NCI-H2029 (cell line): ENCODE measurements at places on chromosomes 11 and 22.
A peak's percentile ranks its signal among the peaks of the same experiment; 100 is the strongest.

DNA sequence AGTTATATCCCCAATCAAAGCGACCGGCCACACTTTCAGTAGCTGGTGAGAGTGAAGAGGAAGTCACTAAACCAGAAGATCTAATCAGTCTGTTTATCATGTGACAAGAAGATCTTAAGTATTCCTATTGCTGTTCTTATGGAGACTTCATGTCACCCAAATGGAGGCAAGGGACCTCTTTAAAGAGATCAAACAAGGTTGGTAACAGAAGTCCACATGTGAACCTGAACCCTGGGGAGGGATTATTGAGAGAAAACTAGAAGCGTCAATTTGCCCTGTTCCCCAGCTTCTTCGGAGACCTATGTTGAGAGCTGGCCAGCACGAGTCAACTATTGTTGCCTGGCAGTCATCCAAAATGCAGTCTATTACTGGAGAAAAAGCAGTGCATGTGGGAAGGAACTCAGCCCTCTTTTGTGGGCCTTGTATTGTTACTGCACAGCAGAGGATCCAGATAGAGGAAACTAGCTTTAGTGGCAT is 76.9 kb upstream of the CTSC start:
- DNase-seq, result peak; percentile 3

- DNase-seq, result no peak
Measured at GRCh38 chr11:125053167-125053566, 9.9 kb upstream of the SLC37A2 start.

DNA sequence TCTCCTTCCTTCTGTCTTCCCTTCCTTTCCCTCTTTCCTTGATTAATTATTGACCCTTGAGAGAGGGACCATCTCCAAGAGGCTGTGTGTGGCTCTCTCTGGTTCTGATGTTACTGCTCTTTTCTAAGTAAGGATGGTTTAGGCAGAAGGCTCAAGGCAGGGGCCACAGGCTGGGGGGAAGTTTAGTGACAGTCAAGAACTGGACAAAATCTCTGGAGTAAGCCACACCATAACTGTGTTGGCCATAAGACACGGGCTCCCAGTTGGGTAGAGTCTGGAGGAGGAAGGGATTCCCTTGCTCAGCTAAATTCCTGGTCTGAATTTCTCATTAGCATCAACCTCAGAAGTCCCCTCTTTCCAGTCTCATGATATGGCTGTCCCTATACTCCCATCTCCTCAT is 74.7 kb downstream of the BUD13 start:
- no peak for DNase-seq

GRCh38 chr22:44186737-44187136 is 6.0 kb downstream of the PARVG start:
- DNase-seq, result no peak

GRCh38 chr11:444396-445144 is 2.8 kb upstream of the ANO9 start:
- peak; percentile 81 for DNase-seq

DNA sequence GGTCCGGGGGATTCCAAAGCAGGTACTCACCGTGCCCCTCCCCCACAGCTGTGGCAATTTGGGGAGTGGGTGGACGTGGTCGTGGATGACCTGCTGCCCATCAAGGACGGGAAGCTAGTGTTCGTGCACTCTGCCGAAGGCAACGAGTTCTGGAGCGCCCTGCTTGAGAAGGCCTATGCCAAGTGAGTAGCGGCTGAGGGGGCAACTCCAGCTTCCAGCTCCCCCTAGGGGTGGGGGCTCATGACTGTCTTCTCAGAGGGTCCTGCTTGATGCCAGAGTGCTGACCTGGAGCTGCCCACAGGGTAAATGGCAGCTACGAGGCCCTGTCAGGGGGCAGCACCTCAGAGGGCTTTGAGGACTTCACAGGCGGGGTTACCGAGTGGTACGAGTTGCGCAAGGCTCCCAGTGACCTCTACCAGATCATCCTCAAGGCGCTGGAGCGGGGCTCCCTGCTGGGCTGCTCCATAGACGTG is 4.2 kb downstream of the CAPN1 start:
- DNase-seq, result no peak

DNA sequence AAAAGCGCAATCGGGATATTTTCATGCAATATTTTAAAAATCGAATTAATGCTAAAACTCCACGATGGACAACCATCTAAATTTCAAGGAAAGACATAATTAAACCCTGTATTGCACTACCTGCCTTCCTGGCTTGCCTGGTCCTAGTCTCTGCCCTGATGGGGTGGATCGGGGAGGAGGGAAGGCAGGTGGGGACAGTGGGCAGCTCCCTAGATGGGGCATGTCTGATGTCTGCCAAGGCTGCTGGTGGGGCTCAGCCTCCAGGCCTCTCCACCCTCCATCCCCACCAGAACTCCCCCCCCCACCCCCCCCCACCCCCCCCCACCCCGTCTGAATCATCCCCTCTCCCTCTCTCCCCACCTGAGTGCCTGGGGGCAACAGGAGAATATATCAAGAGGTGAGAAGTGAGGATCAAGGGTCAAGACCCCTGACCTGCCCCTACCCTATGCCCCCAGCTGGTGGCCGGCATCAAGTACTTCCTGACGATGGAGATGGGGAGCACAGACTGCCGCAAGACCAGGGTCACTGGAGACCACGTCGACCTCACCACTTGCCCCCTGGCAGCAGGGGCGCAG is 650 bp downstream of the CST6 start:
- DNase-seq, result no peak

DNA sequence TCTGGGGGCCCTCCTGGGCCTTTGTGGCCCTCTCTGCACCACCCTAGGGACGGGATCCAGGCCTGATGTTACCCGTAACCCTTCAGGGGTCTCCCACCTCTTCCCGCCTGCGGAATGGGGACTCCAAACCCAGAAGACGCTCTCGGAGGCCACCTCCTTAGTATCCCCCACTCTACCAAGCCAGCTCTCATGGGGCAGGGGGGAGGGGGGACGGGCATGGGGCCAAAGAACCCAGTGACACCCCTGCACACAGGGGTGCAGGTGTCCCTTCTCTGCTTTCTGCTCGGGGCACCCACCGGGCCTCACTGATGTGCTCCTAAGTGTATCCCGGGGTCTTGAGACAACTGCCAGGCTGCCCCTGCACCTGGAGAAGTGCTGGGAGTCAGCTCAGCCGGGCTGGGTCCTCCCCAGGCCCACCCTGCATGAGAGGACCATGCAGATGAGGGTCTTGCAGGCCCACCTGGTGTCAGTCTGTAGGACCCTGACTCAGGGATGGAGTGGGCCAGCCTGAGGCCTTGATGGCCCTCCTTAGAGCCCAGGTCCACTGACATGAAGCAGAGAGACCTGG is 176.9 kb downstream of the IGLL1 start:
- no peak for DNase-seq

GRCh38 chr11:102313238-102313940 is 3.9 kb upstream of the BIRC3 start:
- no peak for DNase-seq

DNA sequence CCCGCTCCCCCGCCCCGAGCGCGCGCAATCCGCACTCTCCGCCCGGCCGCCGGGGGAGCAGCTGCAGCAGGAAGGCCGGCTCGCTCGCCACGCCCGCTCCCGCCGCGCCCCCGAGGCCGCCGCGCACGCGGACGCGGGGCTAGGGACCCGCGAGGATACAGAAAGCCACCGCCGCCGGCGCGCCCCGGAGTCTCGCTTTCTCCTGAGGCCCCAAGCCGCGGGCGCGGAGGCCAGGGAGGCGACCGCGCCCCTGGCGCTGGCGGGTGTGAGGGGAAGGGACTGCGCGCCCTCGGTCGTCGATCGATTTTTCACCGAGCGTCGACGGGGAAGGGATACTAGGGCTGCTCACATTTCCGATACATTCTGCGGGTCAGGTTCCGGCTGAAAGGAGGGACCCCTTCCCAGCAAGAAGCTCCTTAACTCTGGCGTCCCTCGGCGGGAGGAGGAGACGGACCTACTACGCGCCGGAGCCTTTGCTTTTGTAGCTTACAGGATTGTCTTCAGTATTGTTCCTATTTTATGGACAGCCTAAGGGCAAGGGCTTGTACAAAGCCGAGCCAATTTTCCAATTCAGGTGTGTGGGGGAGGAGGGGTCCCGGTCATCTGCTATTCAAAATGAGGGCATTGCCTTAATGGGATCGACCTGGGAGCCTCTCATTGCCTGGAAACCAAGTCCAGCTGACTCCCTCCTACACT is 416 bp upstream of the GAB2 start:
- DNase-seq, result peak; percentile 66

DNA sequence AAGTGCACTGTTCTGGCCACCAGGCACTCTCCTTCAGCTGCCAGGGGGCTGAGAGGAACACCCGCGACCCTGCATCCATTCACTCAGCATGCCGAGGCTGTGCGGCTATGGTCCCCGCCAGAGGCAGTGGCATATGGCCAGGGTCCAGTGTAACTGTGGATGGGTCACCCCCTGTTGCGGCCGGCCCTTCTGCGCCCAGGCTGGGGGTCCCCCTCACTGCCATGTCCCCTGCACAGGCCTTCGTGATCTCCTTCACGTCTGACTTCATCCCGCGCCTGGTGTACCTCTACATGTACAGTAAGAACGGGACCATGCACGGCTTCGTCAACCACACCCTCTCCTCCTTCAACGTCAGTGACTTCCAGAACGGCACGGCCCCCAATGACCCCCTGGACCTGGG is 20.8 kb upstream of the FADD start:
- no peak for DNase-seq

- peak; percentile 70 for DNase-seq
Measured at GRCh38 chr11:129457321-129457720, 81.7 kb downstream of the BARX2 start.
